ENCODE measurements at places on chromosomes 5 and 9. TPM values are rescaled to one million over a fixed set of nuclear protein-coding genes. Genes with fewer than 3 reads are reported as not detected.
A peak's percentile ranks its signal among the peaks of the same experiment; 100 is the strongest.

DNA sequence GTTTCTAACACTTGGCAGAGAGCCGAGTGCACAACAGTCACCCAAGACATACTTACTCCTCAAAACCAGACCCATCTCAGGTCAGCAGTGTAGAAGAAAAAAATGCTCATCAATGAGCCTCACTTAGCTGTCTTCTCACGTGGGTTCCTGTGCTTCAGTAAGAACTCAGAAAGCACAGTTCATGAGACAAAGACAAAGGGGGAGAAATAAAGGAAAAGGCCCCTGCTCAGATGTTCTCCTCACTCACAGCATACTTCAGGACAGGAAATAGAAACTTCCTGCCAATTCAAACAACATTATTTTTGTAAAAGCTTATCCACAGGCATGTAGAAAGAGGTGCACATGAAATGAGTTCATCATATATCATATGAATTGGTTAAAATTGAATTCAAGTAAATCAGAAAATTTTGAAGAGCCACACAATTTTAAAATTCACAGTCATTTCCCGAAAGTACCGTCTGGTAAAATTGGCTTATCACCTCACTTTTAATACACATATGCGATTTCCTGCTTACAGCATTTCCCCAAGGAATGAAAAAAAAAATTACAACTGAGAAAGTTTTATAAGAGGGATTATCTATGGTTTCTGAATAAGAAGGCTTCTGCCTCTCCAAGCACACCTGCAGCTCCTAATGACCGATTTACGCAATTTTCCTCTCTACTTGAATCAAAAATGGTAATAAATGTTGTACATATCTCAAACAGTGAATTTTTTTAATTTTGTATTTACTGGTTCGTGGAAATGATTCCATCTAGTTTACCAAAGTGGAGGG lies 328.3 kb downstream of the TMEM167A start:
- peak; percentile 2 for DNase-seq

DNA sequence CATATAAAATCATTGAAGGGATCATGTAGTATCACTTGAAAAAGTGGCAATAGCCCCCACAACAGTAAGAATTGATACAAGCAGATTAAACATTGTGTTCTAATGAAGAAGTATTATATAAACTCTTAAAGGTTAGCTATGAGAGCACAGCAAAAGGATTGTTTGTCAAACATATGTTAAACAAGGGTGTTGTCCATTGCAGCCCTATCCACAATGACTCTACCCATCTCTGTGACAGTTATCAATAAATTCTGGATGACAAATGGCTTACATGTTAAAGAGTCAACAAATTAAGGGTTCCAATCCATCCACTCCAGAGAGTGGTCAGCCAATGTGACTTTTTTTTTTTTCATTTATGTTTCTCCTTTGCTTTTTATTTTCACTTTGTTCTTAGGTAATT lies 238.7 kb downstream of the SEMA5A start:
- no peak for DNase-seq

GRCh38 chr9:130589754-130590153 lies 10.4 kb downstream of the FUBP3 start:
- no peak for DNase-seq

- DNase-seq: no peak
These were observed 46.4 kb upstream of the ABCA1 start for GRCh38 chr9:104974053-104974962.

GRCh38 chr5:77171141-77171910 lies 39.2 kb upstream of the PDE8B start:
- no peak for DNase-seq

Gene QRFP
- not detected for total RNA-seq

Gene TUBB4B
- 517 TPM for total RNA-seq

Gene CDO1
- 2.7 TPM for total RNA-seq

Gene DOK3
- total RNA-seq: 7.0 TPM

Gene ADCY2
- not detected for total RNA-seq

Gene CARTPT
- total RNA-seq: not detected

DNA sequence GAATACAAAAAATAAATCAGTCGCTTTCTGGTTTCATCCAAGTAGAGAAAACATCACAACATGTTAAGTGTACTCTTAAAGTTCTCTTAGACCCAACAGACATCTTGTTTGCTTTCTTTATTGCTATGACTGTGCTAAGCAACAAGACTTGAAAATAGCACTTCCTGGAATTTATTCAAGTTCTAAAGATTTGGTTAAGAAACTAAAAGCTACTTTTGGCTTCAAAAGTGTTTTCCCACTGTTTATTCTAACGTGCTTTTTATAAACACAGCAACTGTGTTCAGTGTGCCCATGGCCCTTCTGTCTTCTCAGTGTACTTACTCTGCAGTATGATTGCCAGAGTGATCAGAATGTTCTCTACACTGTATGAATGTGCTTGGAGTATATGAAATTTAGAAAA lies 109.8 kb downstream of the GIN1 start:
- no peak for DNase-seq

Gene LCNL1
- total RNA-seq: not detected

Gene LRRC19
- total RNA-seq: not detected

DNA sequence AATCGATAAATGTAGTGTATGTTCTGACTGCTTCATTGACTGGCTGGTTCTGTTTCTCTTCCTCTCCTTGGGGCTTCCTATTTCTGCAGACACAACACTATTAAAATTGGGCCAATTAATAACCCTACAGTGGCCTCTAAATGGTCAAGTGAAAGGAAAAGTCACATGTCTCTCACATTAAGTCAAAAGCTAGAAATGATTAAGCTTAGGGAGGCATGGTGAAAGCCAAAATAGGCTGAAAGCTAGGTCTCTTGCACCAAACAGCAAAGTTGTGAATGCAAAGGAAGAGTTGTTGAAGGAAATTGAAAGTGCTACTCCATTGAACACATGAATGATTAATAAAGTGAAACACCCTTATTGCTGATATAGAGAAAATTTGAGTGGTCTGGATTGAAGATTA lies 58.2 kb downstream of the CCNH start:
- DNase-seq: no peak

DNA sequence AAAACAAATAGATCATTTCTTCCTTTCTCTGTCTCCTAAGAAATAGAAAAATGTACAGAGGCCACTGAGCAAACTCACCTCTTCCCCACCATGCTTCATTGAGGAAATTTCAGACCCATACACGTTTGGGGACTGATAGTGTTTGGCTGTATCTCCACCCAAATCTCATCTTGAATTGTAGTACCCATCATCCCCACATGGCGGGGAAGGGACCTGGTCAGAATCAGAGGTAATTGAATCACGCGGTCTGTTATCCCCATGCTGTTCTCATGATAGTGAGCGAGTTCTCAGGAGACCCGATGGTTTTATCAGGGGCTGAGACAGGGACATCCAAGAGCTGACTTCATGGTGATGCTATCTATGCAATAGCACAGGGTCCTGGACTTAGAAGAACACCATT lies 1655.8 kb downstream of the MAT2B start:
- DNase-seq: no peak

- DNase-seq: no peak
These were observed 74.1 kb downstream of the PSAT1 start for GRCh38 chr9:78370991-78371390.

Gene SLC46A2
- total RNA-seq: not detected

DNA sequence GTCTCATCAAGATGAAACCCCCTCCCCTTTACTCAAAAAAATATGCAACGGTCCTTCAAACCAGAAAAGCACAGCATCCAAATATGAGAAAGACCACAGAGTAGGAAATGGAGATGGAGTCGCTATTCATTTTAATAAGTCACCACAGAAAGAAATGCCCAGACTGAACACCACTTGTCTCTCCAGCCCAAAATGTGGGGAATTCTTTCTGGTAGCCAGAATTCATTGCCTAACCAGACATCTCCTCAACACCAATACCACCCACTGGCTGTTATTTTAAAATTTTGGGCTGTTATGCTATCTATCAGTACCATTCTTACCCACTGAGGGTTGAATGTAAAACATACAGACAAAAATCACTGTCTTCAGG lies 100.1 kb downstream of the SUSD1 start:
- DNase-seq: no peak

Gene LCN6
- not detected for total RNA-seq

Gene GPSM1
- total RNA-seq: 34.1 TPM

DNA sequence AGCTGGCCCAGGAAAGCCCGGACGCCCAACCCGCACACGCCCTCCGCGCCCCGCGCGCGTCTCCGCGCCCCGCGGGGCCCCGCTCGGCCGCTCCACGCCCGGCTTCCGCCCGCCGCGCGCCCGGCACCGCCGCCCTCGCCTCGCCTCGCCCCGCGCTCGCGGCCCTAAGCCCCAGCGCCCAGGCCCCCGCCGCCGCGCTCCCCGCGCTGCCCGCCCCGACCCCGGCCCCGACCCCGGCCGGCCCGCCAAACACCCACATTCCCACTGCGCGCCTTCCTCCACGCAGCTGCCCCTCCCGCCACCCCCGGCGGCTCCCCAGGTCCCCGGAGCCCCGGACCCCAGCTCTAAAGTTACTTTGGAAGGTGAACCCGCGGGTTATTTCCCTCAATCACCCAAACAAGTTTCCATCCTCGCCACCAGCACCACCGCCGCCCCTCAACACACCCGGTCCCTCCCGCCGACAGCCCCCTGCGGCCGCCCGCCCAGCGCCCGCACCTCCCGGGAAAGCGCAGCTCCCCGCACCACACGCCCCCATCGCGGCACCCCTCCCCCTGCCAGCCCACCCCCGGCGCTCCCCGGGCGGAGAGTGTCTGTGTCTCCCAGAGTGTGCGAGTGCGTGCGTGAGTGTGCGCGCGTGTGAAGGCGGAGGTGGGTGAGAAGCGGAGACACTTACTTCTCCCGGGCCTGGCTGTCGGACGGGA lies 439 bp downstream of the SSBP2 start:
- DNase-seq: no peak

DNA sequence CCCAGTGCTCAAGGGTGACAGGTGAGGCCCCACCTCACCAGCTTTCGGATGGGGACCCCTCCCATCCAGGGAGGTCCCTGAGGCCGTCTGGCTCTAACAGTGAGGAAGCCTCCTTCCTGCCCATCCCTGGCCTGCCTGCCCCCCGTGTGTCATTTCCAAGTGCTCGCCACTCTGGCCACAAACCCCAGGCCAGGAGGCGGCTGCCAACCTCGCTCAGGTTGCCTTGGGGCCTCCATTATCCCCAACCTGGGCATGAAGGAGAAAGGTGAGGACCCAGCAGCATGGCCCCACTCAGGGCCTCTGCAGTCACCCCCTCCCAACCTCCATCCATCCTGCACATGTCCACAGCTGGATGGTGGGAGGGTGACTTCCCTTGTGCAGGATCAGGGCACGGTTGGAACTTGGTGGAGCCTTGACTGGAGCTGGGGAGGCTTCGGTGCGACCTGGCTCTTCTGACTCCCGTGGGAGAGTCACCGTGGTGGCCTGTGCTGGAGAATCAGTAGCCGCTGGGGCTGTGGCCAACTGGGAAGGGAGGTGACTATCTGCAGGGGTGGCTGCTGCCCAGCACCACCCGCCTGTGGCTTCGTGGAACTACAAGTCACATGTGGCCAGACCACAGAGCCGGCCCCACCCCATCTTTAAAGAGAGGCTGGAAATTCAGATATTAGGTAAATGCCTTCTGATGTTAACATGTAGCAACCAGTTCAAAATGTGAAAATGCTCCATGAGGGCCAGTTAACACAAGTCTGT lies 37.5 kb upstream of the GFPT2 start:
- no peak for DNase-seq
